ENCODE measurements at places on chromosomes 1 and 21. TPM values are rescaled to one million over a fixed set of nuclear protein-coding genes. Genes with fewer than 3 reads are reported as not detected.
A peak's percentile ranks its signal among the peaks of the same experiment; 100 is the strongest.

DNA sequence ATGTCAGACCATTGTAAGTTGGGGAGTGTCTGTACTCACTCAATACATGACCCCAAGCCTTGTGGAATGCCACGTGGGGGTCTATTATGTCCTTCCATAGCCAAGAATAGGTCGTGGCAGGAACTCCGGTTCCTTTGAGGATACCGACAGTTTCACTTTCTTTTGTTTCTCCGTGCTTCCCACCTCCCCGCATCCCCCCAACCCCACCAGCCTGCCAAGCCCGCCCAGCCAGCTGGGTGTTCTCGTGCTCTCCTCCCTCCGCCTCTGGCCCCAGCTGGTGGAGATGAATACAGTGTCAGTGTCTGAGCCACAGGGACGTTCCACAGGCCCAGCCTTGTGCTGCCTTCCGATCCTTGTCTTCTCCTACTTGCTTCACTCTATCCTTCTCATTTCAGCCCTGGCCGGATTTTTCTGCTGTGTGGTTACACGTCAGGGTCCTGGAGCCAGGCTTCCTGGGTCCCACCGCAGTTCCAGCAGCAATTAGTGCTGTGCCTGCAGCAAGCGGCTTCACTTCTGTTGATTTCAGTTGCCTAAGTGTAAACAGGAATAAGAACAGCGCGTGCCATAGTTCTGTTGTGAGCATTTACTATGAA, 4.1 kb upstream of the AGTRAP start:
- peak; percentile 80 for DNase-seq

The ADCY10 gene
- total RNA-seq = 0.13 TPM

The UBE2U gene
- not detected for total RNA-seq

The ABCA4 gene
- 1.8 TPM for total RNA-seq

DNA sequence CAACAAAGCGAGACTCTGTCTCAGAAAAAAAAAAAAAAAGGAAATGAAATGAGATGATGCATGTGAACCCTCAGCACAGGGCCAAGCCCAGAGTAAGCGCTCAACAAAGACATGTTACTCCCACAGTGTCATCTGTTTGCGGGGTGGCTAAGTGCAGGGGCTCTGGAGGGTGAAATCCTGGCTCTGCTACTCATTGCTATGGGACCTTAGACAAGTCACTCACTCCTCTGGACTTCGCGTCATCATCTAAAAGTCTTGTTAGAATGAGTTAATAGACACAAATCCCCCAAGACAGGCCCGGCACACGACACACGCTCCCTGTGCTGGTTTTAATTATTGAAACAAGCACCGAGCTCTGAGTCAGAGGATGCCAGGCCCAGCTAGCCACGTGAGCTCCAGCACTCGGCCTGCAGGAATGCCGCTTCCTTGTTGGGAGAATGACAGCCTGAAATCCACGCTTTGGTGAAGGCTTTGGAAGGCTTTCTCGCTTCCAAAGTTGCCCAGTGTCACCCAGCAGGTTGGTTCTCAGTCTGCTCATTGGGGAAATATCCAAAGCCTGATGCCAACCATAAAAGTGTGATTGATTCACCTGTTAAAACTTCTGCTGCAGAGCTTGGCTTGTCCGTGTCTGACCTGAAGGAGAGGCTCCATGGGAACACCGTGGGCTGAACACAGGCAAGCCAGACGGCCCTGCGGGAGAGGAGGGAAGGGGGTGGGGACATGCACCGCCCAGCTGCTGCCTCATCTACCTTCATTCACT, 36.7 kb upstream of the TARDBP start:
- peak; percentile 56 for DNase-seq

The TMEM269 gene
- total RNA-seq = 0.18 TPM

DNA sequence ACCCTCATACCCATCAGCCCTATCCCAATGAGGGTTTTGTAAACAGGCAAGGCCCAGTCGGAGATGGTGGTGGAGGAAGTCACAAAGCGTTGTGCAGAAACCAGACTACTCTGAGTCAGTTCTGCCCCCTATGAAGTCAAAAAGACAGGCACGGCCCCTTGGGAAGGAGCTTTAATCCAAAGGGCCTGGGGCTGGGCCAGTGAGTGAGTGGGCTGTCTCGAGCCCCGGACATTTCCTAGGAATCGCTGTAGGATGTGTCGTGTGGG, 442 bp upstream of the AHCYL1 start:
- no peak for DNase-seq

The APOBEC4 gene
- total RNA-seq = not detected

GRCh38 chr1:50279622-50280330, 143.5 kb downstream of the DMRTA2 start:
- DNase-seq = no peak

- DNase-seq = no peak
Observed at GRCh38 chr21:41477641-41478318, 30.2 kb downstream of the TMPRSS2 start.

GRCh38 chr1:169874229-169874628, 19.5 kb downstream of the SCYL3 start:
- no peak for DNase-seq

- no peak for DNase-seq
Observed at GRCh38 chr1:198328458-198329032, 171.7 kb downstream of the NEK7 start.

- DNase-seq = no peak
Observed at GRCh38 chr1:87956072-87956471, 627.4 kb downstream of the LMO4 start.

DNA sequence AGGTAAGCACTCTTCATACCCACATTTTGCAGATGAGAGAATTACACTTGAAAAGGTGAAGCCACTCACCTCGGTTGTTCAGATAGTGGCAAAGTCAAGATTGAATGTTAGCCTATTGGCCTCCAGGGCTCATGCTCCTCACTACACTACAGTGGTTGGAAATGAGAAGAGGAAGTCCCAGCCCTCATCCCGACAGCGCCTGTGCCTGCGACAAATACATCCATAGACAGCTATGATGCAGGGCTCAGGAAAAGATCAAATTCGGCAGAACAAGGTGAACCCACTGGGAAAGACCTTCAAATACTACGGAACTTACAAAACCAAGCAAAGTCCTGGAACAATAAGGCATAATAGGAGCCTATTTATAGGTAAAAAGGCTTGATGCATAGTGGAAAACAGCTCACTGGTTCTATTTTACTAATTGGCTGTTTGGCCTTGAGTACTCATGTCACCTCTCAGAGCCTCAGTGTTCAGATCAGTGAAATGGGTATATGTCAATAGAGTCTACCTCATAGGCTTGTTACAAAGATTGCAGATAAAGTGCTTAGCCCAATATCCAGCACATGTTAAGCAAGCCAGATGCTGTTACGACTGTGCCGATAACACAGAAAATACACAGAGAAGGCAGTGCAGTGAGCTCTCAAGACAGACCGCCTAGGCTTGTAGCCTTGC, 3.5 kb downstream of the SPOCD1 start:
- DNase-seq = peak; percentile 5

- DNase-seq = no peak
Observed at GRCh38 chr1:143699731-143700130, 272.1 kb downstream of the FAM72C start.

- no peak for DNase-seq
Observed at GRCh38 chr1:12174924-12175810, 8.4 kb downstream of the TNFRSF1B start.

The TDRD5 gene
- total RNA-seq = 1.0 TPM

DNA sequence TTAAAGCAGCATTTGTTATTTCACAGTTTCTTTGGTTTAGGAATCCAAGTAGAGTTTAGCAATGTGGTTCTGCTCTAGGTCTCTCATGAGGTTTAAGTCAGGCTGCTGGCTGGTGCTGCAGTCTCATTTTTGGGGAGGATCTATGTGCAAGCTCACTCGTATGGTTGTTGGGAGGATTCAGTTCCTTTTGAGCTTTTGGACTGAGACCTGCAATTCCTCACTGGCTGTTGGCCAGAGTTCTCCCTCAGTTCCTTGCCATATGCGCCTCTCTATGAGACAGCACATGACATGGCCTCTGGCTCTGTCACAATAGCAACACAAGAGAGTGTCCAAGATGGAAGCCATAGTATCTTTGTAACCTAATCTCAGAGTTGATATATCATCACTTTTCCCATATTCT, 91.0 kb downstream of the OLFML2B start:
- DNase-seq = no peak

The ARHGEF19 gene
- 24.8 TPM for total RNA-seq

- no peak for DNase-seq
Observed at GRCh38 chr1:98027103-98027705, 106.4 kb upstream of the DPYD start.

DNA sequence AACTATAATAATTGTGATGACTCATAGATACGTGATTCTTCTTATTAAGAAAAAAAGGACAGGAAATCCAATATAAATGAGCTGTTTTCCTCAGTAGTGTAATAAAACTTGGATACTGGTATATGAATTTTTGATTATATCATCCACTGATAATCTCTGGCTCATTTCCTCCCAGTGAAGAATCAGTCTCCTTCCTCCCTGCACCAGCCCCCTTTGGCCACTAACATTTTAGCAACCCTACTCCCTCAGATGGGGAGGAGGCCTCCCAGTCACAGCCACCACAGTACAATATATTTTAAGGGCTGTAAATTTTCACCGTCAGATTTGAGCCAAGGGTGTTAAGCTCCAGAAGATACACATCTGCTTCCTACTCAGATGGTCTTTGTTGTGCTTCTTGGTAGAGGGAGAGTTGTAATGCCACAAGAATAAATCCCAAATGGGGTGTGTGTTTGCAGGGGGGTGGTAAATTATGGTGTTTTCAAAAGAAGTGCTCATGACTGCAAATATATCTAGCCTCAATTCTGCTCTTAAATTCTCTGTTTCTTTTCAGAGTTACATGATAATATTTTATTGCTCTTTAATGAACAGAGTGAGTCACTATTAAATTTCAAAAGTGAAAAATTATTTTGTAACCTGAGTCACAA, 153.5 kb downstream of the HLX start:
- no peak for DNase-seq

DNA sequence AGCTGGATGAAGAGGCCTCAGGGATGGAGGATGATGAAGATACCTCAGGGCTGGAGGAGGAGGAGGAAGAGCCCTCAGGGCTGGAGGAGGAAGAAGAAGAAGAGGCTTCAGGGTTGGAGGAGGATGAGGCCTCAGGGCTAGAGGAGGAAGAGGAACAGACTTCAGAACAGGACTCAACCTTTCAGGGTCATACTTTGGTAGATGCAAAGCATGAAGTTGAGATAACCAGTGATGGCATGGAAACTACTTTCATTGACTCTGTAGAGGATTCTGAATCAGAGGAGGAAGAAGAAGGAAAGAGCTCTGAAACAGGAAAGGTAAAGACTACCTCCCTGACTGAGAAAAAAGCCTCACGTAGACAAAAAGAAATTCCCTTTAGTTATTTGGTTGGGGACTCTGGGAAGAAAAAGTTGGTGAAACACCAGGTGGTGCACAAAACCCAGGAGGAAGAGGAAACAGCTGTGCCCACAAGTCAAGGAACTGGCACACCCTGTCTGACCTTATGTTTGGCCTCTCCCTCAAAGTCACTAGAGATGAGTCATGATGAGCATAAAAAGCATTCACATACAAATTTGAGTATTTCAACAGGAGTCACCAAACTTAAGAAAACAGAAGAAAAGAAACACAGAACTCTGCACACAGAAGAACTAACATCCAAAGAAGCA, 15.4 kb downstream of the L1TD1 start:
- no peak for DNase-seq

The RNF186 gene
- total RNA-seq = not detected

The LAD1 gene
- 186 TPM for total RNA-seq

GRCh38 chr1:188668083-188668482, 1809.6 kb downstream of the BRINP3 start:
- DNase-seq = no peak

All from ureter (tissue), 1 donor.